ENCODE measurements at places on chromosomes 5 and 9.

DNA sequence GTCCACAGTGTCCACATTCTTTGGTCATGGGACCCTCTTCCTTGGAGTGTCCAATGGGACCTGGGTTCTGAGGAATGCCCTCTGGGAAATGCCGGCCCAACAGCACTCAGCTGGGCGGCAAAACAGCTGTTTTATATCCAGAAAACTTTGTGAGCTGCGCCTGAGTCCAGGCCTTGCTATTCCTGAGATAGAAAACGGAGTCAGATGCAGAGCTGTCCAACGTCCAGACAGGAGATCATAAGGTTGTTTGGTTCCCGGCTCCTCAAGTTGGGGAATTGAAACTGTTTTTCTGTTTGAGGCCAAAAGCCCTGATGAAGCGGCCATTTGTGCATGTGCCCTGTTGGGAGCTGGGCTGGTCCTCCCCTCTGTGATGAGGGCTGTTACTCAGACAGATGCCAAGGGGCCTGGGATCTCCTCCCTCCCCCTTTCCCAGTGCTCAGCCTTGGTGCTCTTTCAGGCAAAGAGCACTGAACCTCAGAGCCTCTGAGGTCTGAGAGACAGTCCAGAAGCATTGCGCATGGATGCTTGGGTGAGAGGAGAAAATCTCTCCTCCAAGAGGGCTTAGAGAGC lies 66.6 kb upstream of the GARNL3 start:
- no peak for DNase-seq

DNA sequence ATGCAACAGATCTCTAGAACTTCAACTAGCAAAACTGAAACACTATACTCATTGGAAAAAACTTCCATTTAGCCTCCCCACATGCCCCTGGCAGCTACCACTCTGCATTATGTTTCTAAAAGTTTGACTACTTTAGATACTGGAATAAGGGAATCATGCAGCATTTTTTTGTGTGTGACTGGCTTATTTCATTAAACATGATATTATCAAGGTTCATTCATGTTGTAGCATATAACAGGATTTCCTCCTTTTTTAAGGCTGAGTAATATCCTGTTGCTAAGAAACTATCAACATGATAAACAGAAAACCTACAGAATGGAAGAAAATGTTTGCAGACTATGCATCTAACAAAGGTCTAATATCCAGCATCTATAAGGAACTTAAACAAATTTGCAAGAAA lies 597.9 kb downstream of the DMRTA1 start:
- no peak for DNase-seq

GRCh38 chr5:107968406-107968843 lies 297.7 kb upstream of the EFNA5 start:
- no peak for DNase-seq

DNA sequence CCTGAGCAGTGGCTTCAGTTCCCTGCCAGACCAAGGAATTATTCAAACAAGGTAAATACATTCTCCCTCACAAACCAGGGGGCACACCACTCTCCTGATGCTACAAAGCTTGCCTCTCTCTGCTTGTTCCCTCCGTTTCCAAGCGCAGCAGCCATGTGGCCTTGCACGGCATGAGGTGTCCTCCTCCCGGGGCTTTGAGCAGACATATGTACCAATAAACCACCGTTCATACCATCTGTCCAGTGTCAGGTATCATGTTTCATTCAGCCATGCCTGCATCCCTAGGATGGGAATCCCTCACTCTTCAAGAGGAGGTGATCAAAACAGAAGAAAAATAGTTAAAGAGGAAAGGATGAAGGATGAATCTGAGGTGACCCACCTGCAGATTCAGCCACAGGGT lies 282.7 kb downstream of the ENC1 start:
- no peak for DNase-seq

DNA sequence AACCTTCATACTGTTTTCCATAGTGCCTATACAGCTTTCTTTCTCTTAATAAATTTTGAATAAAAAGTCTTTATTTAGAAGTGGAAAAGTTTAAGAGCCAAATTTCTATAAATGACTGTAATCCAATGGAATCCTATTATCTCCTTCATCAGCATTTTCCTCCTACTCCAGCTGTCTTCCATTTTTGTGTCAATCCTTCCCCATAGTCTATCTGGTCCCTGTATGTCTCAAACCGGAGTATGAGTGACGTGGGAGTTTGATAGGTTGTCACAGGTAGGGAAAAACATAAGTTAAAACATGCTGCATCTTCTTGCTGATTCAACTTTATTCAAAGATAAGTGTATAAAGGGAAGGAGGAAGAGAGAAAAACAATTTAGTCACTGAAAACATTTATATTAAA lies 70.4 kb downstream of the ADAMTS6 start:
- DNase-seq, result no peak

GRCh38 chr5:149912226-149912871 lies 32.2 kb downstream of the PDE6A start:
- no peak for DNase-seq

Measured in stimulated activated CD8-positive, alpha-beta memory T cell treated with anti-CD3 and anti-CD28 coated beads, Interleukin-4, amount 100 ng/mL, for 1 hour (primary cell).